ENCODE measurements at places on chromosomes 5 and 9. TPM values are rescaled to one million over a fixed set of nuclear protein-coding genes. Genes with fewer than 3 reads are reported as not detected.
A peak's percentile ranks its signal among the peaks of the same experiment; 100 is the strongest.

DNA sequence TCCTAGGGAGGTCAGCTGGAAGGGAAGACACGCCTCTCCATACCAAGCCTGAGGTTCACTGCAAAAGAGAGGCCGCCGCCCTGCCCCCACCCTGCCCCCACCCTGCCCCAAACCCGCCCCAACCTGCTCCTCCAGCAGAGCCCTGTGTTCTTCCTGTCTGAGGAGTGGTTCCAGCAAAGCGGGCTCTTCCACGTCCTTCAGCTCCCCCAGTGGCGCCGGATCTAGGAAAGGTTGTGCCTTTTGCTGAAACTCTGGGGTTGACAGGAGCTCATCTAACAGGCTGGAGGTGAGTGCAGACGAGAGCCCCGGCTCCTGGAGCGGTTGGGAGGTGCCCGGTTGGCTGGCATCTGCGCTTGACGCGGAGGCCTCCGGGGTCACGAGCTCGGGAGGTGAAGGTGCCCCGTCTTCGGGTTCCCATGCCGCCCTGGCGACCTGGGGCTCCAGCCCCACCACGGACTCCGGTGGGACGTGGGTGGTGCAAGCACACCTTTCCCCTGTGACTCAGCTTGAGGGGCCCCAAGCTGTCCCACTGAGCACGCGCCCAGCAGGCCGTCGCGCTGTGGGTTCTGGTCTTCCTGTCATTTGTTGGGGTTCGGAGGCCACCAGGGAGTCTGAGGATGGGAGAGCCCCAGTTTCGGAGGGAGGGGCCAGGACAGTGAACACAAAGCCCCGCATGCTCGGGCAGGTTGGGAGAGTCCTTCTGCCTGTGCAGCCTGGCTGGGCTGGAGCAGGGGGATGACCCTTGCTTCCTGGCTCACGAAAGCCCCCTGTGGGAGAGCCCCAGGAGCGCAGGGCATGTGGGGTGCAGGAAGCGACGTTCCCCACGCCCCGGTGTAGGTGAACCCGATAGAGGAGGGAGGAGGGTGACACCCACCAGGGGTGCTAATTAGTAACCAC lies 1467.1 kb downstream of the FOXD4L5 start:
- no peak for DNase-seq

GRCh38 chr5:116546033-116546742 lies 28.4 kb downstream of the SEMA6A start:
- DNase-seq: no peak

DNA sequence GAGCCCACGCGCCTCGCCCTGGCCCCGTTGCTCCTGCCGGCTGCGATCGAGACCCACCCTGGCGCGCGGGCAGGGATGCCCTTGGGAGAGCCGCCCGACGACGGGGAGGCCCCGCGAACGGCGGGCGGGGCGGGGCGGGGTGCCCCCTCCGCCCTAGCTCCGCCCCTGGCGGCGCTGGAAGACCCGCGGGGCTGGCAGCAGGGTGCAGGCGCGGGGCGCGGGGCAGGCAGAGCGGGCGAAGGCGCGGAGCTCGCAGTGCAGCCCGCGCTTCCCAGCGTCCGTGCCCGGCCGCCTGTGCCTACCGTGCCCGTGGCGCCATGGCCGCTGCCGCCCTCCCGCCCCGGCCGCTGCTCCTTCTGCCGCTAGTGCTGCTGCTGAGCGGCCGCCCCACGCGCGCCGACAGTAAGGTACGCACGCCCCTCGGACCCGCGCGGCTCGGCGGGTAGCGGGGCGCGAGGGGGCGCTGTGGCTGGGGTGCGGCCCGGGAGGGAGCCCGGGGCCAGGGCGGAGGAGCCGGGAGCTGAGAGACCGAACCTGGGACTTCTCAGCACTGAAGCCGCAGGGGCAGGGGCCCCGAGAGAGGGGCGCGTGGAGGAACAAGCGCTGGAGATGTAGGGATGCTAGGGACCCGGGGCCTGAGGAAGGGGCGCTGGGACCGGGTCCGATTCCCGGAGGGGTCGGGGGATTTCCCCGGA lies at the start of gene OLFML2A:
OLFML2A (plus strand) TSS at position 180 of the 695 bp plus-strand sequence; CDS start at position 318, 138 bp downstream.
- DNase-seq: no peak

DNA sequence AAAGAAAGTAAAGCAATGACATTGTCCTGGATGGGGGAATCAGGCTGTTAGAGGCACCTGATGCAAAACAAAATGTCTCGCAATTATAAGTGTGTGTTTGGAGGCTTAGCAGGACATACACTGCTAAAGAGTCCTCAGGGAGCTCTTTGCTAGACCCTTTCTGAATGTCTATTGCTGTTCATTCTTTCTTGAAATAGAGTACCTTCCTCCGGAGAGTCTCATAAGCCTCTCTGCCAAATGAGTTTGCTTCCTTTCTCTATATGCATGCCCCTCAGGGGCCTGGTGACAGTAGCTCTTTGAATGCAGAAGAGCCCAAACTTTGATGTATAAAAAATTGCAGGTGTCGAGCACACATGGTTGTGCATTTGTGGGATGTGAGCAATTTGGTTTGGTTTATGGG lies 26.4 kb upstream of the ADAMTSL1 start:
- no peak for DNase-seq

DNA sequence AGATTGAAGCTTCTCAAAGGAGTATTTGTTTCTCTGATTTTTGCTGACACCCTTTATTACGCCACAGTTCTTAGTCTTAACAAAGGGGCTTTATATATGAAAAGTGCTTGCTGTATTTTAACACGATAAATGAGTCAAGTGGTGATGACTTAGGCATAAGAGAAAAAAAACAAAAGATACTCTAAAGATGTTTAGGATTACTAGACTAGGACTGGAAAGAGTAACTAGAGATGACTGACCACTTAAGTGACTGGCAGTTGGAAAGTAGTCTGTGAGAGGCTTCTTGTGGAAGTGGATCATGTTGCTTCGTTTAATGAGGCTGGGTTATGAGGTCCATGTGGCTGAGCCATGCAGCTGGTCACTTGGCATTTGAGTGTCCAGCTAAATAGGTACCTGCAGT lies 69.4 kb upstream of the ACTBL2 start:
- no peak for DNase-seq

GRCh38 chr5:76497065-76497460 lies 94.0 kb downstream of the IQGAP2 start:
- no peak for DNase-seq

- DNase-seq: no peak
Measured at GRCh38 chr5:134873494-134873893, 677 bp upstream of the TXNDC15 start.

- no peak for DNase-seq
Measured at GRCh38 chr5:145983446-145983845, 47.1 kb downstream of the SH3RF2 start.

GRCh38 chr9:14014218-14014617 lies 299.7 kb downstream of the NFIB start:
- no peak for DNase-seq

GRCh38 chr5:160542281-160542680 lies 120.6 kb downstream of the PTTG1 start:
- peak; percentile 53 for DNase-seq

GRCh38 chr9:11946531-11946930 lies 746.7 kb upstream of the TYRP1 start:
- DNase-seq: no peak

DNA sequence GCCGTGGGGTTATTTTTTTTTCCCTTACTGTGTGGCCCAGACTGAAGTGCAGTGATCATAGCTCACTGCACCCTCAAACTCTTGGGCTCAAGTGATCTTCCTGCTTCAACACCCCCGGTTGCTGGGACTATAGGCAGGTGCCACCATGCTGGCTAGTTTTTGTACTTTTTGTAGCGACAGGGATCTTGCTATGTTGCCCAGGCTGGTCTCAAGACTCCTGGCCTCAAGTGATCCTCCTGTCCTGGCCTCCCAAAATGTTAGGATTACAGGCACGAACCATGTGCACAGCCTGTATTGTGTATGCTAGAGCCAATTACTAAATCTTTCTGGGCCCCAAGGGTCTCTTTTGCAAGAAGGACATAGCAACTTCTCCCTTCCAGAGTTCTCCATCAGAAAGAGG lies 23.1 kb downstream of the GALNT10 start:
- no peak for DNase-seq

DNA sequence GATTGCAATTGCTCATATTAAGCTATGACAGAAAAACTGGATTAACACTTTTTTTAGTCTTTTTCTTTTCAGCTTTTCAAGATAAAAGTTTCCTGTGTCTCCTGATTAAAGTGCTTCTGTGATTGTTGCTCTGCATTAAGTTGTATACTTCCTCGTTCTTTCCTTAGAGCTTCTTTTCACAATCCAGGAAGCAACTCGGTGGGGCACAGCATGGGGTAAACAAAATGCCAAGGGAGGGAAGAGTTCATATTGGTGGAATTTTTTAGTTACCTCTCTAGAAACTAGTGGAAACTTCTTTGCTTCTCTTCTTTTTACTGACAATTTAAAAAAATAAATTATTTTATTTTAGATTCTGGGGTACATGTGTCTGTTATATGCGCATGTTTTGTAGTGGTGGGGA lies 37.8 kb upstream of the ARRDC3 start:
- no peak for DNase-seq

- DNase-seq: no peak
Measured at GRCh38 chr5:136000932-136001331, 27.9 kb upstream of the TGFBI start.

DNA sequence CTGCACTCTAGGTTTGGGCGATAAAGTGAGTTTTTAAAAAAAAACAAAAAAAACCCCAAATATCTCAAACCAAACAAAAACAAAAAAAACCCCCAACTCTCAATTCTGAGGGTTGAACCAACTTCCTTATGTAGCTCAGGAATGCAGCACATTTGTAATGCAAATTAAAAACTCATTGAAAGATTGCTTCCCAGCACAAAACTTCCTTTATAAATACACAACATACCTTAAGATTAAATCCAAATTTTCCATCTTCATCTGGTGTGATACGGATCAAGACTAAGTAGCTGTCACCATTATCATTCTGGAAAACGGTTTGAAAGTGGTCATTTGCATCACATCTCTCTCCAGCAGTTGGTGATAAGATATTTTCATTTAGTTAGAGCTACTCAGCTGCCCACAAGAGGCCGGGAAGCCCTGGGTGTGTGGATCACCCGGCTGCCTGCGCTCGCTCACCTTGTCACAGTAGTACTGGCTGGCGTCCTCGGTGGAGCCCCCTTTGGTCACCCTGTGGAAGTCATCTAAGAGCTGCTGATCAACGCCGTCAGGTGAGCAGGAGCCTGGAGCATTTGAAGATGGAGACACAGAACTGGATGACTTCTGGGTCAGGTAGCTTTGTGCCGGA lies 88.2 kb downstream of the PTPN3 start:
- no peak for DNase-seq

GRCh38 chr5:179516221-179516620 lies 34.1 kb upstream of the RUFY1 start:
- DNase-seq: peak; percentile 9

GRCh38 chr9:117528225-117528624 lies 113.4 kb upstream of the ASTN2 start:
- DNase-seq: no peak

GRCh38 chr5:121987685-121988073 lies 25.9 kb downstream of the SRFBP1 start:
- peak; percentile 54 for DNase-seq

DNA sequence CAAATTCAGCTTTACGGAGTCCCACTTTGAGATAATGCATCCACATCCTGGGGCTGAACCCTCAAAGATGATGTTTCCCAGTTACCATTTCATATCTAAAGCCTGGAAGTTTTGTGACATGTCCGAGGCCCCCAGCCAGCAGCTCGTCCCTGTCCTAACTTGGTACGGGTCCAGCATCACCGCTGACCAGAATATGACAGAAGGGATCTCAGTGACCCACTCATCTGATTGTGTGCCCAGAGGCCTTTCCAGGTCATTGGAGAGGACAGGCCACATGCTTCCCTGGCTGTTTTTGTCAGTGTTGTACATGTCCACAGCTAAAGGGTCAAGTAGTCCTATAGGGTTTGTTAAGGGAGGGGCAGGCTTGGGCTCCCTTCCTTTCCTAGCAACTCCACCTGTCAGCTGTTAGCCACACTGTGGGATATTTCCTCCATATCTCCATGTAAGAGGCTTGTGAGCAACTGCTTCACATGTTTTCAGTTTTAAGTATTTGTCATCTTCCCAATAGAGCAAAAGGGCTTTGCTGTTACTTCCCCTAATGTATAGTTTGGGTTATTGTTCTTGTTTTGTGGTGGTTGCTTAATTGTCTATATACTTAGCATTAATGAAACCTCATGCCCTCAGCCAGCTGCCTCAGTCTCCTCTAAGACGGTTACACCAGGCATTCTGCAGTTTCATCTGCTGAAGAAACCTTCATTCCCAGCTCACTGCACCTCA lies 33.4 kb downstream of the SECISBP2 start:
- DNase-seq: no peak

GRCh38 chr9:111149018-111149759 lies 110.9 kb upstream of the LPAR1 start:
- no peak for DNase-seq

DNA sequence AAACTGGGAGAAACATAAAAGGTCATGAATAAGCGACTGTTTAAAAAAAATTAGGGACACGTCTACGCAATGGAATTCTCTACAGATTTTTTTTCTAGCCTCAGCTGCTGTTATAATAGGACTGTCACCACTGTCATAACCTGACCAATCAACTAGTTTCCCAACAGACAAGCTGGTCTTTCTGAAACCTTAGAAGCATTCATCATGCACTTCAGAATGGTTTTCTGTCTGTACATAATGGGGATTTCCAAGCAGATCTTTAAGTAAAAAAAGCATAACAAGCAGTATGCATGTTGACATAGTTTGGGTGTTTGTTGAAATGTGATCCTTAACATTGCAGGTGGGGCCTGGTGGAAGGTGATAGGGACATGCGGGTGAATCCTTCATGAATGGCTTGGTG lies 58.3 kb upstream of the SEMA6A start:
- DNase-seq: no peak

GRCh38 chr5:83400241-83400640 lies 71.3 kb upstream of the VCAN start:
- no peak for DNase-seq

DNA sequence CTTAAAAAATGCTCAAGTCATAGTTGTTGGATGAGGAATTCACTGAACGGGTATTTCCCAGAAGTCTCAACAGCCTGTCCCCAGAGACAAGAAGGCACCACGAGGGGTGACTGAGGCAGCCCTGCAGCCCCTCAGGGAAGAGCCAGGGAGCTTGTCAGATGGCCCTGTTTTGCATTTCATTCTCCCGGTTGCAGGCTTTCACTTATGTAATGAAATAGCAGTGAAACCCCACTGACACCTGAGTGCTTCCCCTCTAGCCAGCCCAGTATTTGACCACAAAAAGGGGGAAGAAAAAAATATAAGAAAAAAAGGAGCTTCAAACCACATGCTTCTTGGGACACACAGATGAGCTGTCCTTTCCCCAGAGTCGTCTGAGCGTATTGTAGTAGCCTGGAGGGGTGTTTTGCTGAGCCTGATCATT lies 75.3 kb upstream of the IL12B start:
- DNase-seq: no peak

- no peak for DNase-seq
Measured at GRCh38 chr5:52469835-52470234, 317.9 kb upstream of the ITGA1 start.

- DNase-seq: no peak
Measured at GRCh38 chr5:90326995-90327394, 82.6 kb downstream of the CETN3 start.

GRCh38 chr5:152686931-152687330 lies 281.9 kb upstream of the NMUR2 start:
- DNase-seq: peak; percentile 41

- no peak for DNase-seq
Measured at GRCh38 chr9:125759764-125760129, 12.6 kb downstream of the PBX3 start.

DMRT3 gene
- total RNA-seq: not detected

ADAMTSL2 gene
- 0.05 TPM for total RNA-seq

NSMF gene
- total RNA-seq: 12.0 TPM

LHX2 gene
- not detected for total RNA-seq

TJP2 gene
- 152 TPM for total RNA-seq

PFN3 gene
- not detected for total RNA-seq

FOXD4L6 gene
- 0.10 TPM for total RNA-seq

GPR151 gene
- total RNA-seq: not detected

INSL6 gene
- total RNA-seq: not detected

TMC1 gene
- 0.15 TPM for total RNA-seq

TRAF1 gene
- total RNA-seq: 16.0 TPM
